ENCODE measurements at places on chromosomes 6 and 20. TPM values are rescaled to one million over a fixed set of nuclear protein-coding genes. Genes with fewer than 3 reads are reported as not detected.

The CPXM1 gene
- 57.1 TPM for total RNA-seq

- no peak for DNase-seq
Observed at GRCh38 chr6:31466466-31466865, 31.5 kb upstream of the MICB start.

- DNase-seq: no peak
Observed at GRCh38 chr20:14049111-14049510, 53.8 kb downstream of the MACROD2 start.

The CDH26 gene
- 1.0 TPM for total RNA-seq

DNA sequence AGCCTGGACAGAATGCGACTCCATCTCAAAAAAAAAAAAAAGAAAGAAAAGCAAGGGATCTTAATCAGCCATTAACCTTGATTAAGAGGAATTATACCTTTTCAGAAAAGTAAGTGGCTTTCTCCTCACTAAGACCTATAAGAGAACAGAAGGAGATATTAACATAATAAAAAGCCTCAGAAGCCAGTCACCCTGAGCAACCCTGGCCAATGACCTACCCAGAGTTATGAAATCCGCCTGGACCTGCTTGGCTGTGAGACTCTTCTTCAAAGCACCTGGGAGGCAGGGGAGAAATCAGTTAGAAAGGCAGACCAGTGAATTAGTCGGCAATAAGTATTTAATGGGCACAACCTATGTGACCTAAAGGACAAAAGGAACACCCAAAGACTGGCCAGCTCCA, 32.7 kb upstream of the C20orf203 start:
- no peak for DNase-seq

GRCh38 chr6:129014302-129014701, 131.4 kb downstream of the LAMA2 start:
- DNase-seq: no peak

GRCh38 chr6:78390066-78390465, 477.3 kb upstream of the IRAK1BP1 start:
- DNase-seq: no peak

The MOG gene
- total RNA-seq: 1.2 TPM

DNA sequence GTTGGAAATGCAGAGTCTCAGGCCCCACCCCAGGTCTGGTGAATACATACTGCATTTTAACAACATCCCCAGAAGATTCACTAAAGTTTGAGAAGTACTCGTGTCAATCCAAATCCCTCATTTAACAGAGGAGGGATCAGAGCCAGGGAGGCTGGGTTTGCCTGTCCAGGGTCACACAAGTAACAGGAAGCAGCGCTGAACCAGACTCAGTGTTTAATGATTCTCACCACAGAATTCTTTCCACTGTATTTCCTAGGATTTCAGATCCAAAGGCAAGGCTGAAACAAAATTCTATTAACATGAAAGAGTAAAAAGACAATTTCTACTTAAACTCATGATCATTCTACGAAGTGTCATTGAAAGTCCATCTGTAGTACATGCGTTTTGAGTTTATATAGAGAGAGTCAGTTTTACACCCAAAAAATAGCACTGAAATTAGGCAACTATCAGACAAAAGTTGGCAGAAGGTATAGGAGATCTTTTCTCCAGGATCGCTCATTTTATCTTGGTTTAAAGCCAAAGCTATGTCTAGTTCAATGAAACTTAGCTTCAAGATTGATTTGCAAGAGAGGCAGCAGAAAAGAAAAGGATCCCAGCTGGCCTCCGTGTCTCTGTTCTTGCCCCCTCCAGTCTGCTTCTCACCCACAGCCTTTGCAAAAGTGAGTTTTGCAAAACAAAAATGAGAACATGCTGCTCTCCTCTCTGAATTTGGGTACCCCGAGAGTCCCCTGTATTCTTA, 6.0 kb upstream of the AGPAT4 start:
- no peak for DNase-seq

GRCh38 chr6:106972500-106972899, 2.0 kb downstream of the CD24 start:
- DNase-seq: no peak

- DNase-seq: no peak
Observed at GRCh38 chr6:81816380-81816779, 63.9 kb upstream of the TENT5A start.

The BPIFB2 gene
- 0.09 TPM for total RNA-seq

The THBD gene
- total RNA-seq: 0.34 TPM

- no peak for DNase-seq
Observed at GRCh38 chr20:47747669-47748031, 37.6 kb downstream of the SULF2 start.

The HUS1B gene
- 1.1 TPM for total RNA-seq

DNA sequence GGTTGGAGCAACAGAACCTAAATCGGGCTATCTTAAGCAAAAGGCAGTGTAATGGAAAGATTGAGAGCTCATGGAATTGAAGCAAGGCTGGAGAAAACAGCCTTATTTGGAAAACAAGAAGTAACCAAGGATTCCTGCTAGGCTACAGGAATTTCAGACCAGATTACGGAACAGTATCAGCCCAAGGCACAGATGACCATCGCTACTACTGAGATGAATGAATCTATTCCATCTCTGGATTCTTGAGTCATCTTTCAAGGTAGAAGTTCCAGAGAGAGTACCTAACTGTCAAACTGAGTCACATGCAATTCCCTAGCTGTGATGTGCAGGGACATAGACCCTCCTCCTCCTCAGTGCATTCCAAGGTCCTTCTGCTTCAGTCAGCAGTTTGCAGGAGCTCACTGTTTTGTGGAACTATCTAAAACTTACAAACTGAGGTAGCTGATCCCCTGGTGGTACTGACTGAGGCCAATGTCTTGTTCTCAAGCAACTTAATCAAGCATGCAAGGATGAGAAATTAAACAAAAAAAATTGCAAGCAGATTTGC, 62.0 kb upstream of the SMLR1 start:
- DNase-seq: no peak

GRCh38 chr20:14986656-14987055, 649.2 kb upstream of the FLRT3 start:
- no peak for DNase-seq

- peak; percentile 58 for DNase-seq
Observed at GRCh38 chr20:50267041-50267865, 76.6 kb downstream of the CEBPB start.

The THBS2 gene
- total RNA-seq: 33.5 TPM

- no peak for DNase-seq
Observed at GRCh38 chr6:125296471-125296870, 5.3 kb downstream of the HDDC2 start.

DNA sequence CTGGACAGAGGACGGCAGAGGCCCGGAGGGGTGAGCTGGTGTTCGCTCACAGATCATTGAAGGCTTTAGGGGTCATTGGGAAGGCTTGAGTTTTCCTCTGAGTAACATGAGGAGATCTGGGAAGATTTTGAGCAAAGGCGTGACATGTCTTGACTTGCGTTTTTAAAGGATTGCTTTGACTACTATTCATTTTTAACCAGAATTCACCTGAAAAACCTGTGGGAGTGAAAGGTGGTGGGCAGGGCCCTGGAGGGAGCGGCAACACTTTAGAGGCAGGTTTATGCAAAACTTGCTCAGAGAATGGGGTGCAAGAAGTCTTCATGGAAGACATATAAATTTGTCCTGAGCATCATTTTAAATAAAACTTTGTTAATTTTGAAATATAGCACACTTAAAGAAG, 72.2 kb upstream of the EEF1E1 start:
- no peak for DNase-seq

- no peak for DNase-seq
Observed at GRCh38 chr6:32517654-32518445, 12.2 kb downstream of the HLA-DRB5 start.

- DNase-seq: no peak
Observed at GRCh38 chr6:137657351-137657911, 163.2 kb upstream of the OLIG3 start.

The FRS3 gene
- total RNA-seq: 7.8 TPM

- DNase-seq: no peak
Observed at GRCh38 chr6:116847227-116847626, 18.3 kb upstream of the GPRC6A start.
